ENCODE measurements at places on chromosomes 6 and 20.

- DNase-seq = no peak
These were observed 98.9 kb downstream of the IRF4 start for GRCh38 chr6:490251-491037.

- no peak for DNase-seq
These were observed 2.1 kb downstream of the EZR start for GRCh38 chr6:158816803-158817727.

- DNase-seq = no peak
These were observed 2.4 kb upstream of the CST3 start for GRCh38 chr20:23640018-23640601.

GRCh38 chr6:50778696-50779095 lies 40.0 kb upstream of the TFAP2B start:
- no peak for DNase-seq

DNA sequence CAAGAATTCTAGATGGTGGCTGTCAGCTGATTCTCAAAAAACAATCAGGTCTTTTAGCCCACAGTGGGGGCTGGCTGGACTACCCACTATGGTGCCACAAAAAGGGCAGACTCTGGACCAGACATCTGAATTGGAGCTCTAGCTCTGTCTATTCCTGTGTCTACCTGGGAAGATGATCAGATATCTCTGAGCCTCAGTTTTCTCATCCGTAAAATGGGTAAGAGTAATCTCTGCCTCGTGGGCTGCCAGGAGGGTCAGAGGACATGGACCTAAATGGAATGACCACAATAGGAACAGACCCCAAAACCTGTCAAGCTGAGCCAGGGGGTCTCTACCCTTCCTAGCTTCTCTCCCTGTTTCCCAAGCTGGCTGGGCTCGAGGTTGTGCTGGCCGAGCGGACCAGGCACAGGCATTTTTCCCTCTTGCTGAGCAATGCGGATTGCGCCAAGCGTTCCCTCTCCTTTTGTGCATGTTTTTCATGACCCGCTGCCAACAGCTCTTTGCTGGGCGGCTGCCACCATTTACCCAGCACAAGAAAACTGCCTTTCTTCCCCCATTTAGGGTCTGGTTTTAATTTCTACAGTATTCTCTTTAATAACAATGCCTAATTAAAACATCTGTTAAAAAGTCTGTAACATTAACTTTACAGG lies 74.7 kb upstream of the MAFB start:
- DNase-seq = no peak

DNA sequence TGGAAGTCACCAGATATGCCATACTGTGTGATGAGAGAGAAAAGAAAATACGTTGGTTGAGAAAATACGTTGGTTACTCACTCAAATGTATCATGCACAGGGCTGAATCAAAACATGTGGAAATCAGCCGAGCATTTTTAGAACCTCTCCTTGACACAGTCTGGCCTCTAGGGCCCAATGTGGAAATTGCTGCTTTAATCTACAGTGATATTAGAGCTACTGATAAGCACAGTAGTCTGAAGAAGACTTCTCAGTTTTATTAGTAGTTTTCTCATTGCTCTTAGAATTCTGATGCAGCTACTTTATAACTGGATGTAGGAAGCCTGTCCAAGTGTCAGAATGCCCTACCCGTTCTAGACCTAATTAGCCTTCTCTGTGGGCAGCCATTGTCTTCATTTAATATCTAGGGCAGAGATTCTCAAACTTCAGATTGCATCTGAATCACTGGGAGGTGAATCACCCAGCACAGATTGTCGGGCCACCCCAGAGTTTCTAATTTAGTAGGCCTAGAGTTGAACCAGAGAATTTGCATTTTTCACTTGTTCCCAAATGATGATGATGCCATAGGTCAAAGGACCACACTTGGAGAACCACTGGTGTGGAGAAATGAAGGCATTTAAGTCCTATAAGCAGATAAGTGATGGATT lies 229.1 kb downstream of the PLCB1 start:
- DNase-seq = no peak

DNA sequence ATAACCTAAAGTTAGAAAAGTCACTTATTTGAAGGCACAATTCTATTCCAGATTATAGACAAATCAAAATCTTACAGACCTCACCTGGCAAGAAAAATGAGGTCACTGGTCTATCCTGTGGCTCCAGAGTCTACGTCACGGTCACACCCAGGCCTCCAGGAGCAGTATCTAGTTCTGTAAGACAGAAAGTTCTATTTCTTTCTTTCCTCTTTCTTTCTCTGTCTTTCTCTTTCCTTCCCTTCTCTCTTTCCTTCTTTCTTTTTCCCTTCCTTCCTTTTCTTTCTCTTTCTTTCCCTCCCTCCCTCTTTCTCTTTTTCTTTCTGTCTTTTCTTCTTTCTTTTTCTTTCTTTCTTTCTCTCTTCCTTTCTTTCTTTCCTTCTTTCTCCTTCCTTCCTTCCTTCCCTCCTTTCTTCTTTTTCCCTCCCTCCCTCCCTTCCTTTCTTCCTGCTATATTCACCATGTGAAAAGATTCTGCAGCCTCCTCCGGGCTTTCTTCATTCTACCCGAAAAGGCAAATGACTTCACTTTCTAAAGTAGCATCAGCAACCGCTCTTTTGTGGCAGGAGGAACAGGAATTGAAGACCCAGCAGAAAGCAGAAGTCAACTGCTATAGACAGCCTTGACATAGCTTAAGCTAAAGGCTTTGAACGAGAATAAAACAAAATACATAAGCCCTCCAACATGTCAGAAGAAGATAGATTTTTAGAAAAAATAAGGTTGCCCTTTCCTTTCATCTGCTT lies 83.9 kb upstream of the SIRPG start:
- DNase-seq = no peak

DNA sequence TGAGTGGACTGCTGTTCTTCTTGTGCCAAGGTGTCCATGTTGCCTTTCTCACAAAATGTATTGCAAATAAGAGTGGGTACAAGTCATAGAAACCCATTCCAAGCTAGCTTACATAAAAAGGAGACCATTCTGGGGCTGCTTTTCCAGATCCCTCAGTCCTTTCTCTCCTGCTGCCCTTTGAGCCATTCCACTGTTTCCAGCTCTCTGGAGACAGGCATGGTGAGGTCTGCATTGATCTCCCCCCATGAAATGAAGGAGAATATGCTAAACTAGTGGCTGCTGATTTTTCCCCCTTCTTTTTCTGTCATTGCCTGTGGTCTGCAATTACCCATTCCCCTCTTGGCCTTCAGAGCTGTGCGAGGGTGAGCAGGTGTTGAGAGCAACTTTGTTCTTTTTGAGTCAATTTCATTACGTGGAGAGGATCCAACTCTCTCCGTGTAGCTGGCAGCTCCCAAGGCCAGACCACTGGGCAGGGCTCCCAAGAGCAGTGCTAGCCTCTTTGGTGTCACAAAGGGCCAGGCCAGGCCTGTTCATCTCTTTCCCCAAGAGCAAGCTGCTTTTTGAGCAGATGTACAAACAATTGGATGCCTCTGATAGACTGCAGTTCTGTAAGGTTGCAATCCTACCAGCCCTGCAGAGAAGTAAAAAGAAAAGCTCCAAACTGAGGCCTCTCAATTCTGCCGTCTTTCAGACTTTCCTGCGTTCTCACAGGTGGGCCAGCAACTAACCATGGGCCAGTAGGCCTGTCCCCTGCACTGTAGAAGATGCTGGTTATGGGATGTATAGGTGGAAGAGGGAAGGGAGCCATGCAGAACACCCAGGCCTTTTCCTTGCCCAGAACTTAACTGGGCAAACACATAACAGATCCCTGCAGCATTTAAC lies 96.1 kb upstream of the ARMC2 start:
- no peak for DNase-seq

- no peak for DNase-seq
These were observed 180.5 kb upstream of the PMEPA1 start for GRCh38 chr20:57890202-57890800.

GRCh38 chr6:126027601-126028000 lies 41.3 kb downstream of the TRMT11 start:
- no peak for DNase-seq

DNA sequence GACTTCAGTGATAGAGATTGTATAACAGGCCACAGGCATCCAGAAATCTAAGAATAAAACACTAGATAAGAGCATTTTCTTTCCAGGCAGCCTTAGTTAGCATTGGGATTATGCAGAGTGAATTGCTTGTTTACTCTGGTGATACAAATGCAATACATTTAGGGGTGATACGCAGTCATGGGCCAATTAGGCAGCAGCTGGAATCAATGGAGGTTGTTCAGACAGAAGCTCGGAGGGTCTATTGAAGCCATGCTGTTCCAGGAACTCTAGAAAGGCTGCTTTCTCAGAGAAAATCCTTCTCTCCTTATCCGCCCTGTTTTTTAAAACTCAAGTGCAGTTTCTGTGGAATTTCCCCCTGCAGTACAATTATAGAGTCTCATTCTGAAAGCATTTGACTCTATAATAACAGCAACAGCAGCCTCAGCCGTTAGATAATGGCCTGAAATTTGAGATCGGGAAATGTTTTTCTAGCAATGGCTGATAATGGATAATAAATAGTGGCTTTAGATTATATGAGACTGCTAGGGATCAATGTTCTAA lies 364.3 kb upstream of the HS3ST5 start:
- DNase-seq = no peak

DNA sequence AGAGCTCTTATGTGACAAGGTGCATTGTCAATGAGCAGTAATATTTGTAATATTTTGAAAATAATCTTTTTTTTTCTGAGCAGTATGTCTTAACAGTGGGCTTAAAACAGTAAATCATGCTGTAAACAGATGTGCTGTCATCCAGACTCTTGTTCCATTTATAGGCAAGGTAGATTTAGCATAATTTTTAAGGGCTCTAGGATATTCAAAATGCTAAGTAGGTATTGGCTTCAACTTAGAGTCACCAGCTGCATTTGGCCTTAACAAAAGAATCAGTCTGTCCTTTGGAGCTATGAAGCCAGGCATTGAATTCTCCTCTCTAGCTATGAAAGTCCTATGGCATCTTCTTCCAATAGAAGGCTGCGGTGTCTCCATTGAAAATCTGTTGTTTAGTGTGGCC lies 63.7 kb downstream of the ME1 start:
- no peak for DNase-seq

GRCh38 chr6:53805016-53805415 lies 10.2 kb downstream of the LRRC1 start:
- no peak for DNase-seq

- no peak for DNase-seq
These were observed 742 bp downstream of the TBCC start for GRCh38 chr6:42745083-42745639.

DNA sequence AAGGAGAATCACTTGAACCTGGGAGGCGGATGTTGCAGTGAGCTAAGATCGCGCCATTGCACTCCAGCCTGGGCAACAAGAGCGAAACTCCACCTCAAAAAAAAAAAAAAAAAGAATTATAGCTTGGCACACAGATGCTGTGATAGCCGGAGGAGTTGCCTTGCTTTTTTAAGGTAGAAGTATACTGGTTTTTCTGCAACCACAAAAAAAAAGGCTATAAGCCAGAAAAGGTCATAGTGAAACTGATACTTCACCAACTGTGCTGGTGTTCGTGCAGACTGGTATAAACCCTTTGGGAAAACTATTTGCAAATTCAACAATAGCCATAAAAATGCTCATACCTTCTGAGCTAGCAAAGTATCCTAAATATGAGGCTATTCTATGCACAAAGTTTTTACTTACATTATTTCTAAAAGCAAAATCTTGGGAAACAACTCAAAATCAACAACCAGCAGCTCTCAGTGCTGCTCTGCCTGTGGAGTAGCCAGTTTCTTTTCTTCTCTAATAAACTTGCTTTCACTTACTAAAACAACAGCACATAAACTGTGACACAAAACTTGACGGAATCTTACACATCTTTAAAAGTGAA lies 44.0 kb downstream of the B4GALT5 start:
- DNase-seq = no peak

DNA sequence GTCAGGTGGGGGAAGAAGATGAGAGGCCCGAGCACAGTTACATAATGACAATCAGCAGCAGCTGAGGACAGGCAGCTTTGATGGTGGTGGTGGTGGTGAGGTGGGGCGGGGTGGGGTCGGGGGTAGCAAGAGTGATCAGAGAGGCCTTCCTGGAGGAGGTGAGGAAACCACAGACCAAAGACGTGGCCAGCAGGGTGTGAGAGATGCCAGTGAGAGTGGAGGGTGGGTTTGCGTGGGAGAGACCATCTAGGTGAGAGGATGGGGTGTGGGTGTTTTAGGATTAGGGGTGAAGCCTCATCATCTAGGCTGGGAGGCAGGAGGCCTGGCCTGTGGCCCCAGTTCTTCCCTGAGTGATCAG lies 76.0 kb upstream of the TOX2 start:
- no peak for DNase-seq

DNA sequence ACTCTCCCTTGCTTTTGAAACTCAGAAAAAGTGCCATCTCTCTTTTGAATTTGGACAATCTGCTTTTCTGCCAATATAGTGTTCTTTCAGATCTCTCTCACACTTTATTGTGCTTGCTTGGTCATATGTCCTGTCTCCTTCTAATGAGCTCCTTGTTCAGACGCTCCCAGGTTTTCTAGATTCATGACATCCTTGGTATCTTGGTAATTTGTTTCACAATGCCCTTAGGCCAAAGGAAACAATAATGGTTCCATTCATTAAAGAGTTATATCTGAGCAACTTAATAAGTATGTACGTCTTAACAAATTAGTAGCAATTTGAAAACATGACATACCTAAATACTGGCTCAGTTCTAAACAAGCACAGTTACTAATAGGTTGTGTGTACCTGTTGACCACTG lies 293.4 kb upstream of the SPTLC3 start:
- no peak for DNase-seq

All from activated CD4-positive, CD25-positive, alpha-beta regulatory T cell (primary cell).